Urothelium cell line (cell line): ENCODE measurements at places on chromosomes 3 and 15.

GRCh38 chr3:53818221-53819162 lies 27.7 kb downstream of the CHDH start:
- no peak for DNase-seq

GRCh38 chr3:114569186-114569585 lies 275.4 kb downstream of the TIGIT start:
- peak; percentile 14 for DNase-seq

DNA sequence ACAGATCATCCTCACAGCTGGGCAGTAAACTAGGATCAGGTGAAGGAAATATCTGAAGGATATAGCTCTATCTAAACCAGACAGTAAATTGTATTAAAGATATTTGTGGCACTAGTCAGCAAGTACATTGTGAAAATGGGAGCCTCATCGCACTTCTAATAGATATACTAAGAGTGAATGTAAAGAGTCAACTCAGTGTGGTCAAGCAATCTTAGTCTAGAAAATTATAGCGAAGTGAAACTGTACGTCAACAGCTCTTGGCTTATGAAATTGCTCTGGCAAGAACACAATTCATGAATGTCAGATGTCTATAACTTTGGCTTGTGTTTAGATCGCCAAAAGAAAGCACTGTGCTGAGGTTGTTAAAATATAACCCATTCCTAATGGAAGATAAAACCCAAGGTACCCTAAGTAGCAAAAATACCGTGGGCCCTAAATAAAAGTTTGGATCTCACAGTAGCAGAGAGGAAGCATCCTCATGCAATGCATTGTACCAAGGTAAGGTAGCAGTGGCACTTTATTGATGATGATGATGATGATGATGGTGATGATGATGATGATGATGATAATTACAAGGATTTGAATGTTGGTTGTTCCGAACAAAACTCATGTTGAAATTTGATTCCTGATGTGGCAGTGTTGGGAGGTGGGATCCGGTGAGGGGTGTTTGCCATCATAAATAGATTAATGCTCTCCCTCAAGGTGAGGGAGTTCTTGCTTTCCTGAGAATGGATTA lies 228.5 kb downstream of the UNC13C start:
- no peak for DNase-seq

DNA sequence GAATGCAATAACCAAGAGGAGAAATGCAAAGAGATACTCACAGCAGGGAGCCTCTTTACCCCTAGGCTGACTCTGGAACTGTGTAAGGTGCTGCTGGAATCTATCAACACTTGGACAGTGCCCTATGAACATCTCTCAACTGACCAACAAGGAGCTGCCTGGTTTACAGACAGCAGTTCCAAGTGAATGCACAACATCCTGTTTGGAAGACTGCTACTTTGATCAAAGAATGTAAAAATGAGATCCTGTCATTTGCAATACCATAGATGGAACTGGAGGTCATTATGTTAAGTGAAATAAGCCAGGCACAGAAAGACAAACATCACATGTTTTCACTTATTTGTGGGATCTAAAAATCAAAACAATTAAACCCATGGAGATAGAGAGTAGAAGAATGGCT lies 136.3 kb downstream of the IMPG2 start:
- DNase-seq: no peak

DNA sequence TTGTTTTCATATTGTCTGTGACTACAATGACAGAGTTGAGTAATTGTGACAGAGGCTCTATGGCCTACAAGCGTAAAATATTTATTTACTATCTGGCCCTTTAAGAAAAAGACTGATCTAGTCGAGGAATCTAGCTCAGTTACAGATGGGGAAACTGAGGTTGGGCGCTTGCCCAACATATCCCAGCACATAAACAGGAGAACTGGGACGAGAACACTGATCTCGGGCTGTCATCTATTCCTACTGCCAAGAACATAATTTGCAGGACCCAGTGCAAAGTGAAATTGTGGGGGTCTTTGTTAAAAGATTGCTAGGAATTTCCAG lies 1.9 kb downstream of the FES start:
- no peak for DNase-seq

- DNase-seq: no peak
These were observed 777 bp downstream of the GPR160 start for GRCh38 chr3:170038434-170039110.

GRCh38 chr3:51715977-51716294 lies 9.1 kb downstream of the GRM2 start:
- no peak for DNase-seq

GRCh38 chr3:126935756-126936509 lies 47.0 kb upstream of the PLXNA1 start:
- DNase-seq: no peak

- no peak for DNase-seq
These were observed 39.7 kb upstream of the RNU6-1 start for GRCh38 chr15:67879440-67880129.

DNA sequence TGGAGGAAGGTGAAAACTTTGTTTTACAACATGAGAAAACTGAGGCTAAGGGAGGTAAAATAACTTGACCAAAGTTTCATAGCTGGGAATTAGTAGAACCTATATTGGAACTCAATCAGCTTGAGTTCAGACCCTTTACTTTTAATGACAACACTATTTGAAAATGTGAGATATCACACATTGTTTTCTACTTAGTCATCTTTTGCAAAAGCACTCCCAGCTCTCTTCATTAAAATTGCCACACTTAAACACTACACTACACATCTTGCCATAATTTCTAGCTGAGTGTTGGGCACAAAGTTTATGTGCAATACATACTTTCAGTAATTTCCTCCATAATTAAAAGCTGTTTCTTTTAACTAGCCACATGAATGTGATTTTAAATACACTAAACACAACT lies 230.4 kb upstream of the DCBLD2 start:
- DNase-seq: no peak

GRCh38 chr3:141905129-141905528 lies 28.7 kb downstream of the ATP1B3 start:
- no peak for DNase-seq

GRCh38 chr3:87805670-87806069 lies 253.1 kb downstream of the CGGBP1 start:
- no peak for DNase-seq

DNA sequence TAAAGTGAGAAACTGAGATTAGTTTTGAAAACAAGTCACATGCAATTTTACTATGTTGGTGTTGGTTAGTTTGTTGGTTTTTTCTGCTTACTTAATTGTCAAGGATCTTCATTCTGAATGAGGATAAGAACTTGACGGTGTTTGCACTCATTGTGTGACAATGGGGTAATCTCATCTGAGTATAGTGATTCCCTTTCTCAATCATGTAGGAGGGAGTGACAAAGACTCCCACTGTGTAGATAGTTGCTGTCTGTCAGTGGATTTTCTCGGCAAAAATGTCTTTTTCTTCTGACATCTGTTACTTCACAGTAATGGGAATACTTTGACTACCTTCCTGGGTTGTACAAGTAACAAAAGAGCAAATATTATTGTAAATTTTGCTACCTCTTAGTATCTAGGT lies 23.5 kb downstream of the KCNH8 start:
- no peak for DNase-seq

DNA sequence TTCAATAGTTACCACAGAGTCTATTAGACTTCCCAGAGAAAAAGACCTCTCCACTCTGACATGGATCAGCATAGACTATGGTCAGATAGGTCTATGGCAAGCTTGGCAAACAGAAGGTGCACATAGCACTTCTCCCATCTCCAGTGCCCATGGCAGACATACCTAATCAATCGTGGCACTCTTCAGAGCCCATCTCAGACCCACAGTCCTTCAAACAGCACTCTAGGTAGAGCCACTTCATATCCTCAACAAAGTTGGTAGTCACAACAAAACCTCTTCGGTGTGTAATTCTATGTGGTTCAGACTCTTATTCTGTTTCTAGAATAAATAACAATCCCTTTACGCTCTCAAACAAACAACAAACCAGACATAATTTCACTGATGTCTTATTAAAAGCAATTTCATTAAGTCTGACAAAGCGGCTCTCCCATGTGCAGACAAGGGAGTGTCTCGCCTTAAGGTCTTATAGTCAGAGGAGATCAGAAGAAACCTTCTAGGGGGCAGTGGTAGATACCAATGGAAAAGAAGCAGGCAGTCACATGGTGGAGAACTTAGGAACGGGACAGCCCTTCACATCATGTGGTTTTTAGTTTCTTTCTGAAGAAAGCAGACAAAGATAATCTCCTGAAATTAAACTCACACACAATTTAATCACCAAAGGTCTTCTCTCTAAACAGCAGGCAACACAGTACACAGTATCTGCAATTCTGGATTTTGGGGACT lies 483.4 kb downstream of the FOXP1 start:
- DNase-seq: no peak
